Esophagus muscularis mucosa (tissue), 4 donors: ENCODE measurements at places on chromosomes 7 and 10. TPM values are rescaled to one million over a fixed set of nuclear protein-coding genes. Genes with fewer than 3 reads are reported as not detected.

DNA sequence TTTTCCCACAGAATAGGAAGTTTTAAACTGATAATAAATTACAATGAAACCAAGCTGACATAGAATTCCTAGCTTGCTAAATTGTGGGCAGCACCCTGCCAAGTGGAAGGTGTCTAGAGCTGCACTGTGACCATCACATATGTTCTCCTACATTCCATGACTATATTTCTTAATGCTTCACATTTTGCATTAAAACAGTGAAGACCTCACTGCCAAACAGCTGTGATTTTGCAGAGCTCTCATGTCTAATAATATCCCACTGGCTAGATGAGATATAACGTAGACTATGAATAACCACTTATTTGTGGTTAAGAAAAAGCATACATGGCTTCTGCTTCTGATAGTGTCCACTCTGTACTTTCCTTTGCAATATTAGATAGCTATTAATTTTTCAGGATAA lies 228.3 kb upstream of the TEX47 start:
- DNase-seq: no peak

- DNase-seq: no peak
Observed at GRCh38 chr10:106573106-106573505, 591.4 kb downstream of the SORCS1 start.

DNA sequence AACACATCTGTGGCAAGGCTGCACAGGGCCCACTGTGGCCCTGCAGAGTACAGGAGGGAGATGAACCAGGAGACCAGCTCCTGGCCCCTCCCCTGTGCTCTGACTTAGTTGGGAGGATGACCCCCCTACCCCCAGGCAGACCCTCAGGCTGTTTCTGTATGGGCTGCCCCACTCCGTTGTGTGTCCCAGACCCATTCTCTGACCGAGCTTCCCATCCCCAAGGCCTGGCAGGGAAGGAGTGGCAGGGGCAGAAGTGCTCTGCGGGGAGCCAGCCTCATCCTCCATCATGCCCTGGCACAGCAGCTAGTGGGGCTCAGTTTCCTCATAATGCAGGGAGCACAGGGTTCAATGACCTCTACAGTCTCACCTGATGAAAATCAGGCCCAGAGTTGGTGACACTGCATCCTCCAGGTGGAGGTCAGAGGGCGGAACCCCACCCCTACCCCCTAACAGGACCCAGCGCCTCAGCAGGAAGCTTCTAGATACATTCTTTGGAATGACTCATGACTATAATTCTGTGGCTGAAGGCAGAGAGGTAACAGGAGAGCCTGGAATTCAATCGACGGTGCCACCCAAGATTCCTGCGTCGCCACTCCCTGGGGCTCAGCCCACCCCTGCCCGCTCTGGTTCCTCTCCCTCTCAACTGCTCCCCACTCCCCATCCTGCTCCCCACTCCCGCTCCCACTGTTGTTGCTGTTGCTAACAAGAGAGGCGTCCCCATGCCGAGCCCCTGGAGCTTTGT lies 18.2 kb downstream of the PODXL start:
- DNase-seq: no peak

Gene TRPV5
- not detected for total RNA-seq

Gene CDHR1
- total RNA-seq: under 0.01 TPM

Gene OR6V1
- total RNA-seq: not detected

Gene HTR5A
- not detected for total RNA-seq
